ENCODE measurements at places on chromosomes 2 and 18.

DNA sequence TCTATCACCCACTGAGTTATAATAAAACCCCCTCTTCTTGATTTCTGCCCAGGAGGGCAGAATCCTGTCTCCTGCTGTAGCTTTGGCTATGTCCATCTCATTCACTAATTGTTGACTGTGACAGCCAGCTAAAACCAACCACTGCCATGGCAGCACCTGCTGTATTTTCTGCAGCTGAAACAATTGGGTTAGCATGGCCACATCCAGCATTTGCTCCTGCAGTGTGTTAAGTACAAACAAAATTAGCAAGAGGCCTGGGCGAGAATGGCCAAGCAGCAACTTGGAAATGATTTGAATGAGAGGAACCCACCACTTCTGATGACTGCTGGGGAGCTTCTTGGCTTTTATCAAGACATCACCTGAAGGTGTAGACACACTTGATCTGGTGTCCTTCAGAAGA lies 89.4 kb upstream of the LRRTM1 start:
- DNase-seq = no peak

- peak; percentile 19 for DNase-seq
Measured at GRCh38 chr2:30225131-30225762, 6.1 kb upstream of the LBH start.

GRCh38 chr2:36489281-36489680 lies 108.7 kb downstream of the FEZ2 start:
- no peak for DNase-seq

GRCh38 chr2:203436496-203436895 lies 98.6 kb downstream of the RAPH1 start:
- DNase-seq = no peak

GRCh38 chr2:239050252-239050649 lies 202.4 kb downstream of the TWIST2 start:
- DNase-seq = no peak

GRCh38 chr2:73995810-73996209 lies 11.1 kb downstream of the TET3 start:
- DNase-seq = no peak

DNA sequence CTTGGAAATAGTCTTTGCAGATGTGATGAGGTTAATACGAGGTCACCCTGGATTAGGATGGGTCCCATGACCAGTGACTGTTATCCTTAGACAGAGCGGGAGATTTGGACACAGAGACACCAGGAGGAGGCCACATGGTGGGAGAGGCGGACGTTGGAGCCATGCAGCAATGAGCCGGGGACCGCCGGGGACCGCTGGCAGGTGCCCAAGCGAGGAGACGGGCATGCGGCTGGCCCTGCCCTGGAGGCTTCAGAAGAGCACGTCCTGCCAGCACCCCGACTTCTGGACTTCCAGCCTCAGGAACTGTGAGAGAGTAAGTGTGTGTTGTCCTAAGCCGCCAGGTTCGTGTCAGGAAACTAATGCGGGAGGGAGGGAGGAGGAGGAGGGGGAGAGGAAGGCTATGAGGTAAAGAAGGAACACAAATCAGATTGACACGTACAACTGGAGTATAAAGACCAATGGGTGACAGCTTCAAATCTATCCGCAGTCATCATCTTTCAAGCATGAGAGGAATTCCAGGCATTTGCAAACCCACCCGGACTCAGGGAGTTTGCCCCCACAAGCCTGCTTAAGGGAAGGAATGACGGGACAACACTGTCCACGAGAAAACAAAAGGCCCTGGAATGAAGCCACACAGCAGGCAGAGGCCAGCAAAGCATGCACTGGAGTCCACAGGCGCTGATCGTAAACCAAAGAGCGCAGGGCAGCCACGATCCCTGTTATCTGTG lies 11.6 kb upstream of the BOK start:
- peak; percentile 78 for DNase-seq

- no peak for DNase-seq
Measured at GRCh38 chr2:9236045-9236344, 29.4 kb downstream of the ASAP2 start.

- no peak for DNase-seq
Measured at GRCh38 chr2:199870581-199870980, 19.6 kb upstream of the FTCDNL1 start.

DNA sequence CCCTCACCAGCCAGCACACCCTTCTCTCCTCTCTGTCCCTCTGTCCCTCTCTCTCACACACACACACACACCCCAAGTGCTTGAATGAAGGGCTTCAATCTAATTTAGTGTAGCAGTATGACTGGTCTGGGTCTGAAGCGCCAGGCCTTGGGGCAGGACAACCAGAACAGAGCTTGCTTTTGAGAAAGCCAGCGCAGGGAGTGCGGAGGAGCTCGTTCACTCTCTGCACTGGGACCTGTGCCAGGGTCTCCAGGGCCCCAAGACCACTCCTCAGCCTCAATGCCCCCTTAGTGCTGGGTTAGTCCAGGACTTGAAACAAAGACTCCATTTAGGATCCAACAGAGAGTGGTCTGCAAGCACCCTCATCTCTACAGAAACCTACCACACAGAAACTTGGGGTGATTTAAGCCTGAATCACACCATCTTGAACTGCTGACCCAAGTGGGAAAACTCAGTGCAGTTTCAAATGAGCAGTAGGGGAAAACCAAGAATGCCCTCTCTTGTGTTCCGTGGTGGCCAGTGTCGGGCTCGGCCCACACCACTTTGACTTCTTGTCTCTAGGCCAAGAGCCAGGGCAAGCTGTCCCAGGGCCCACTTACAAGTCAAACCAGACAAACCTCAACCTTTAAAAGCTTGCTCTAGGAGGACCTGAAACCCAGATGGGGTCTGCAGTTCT lies 66.6 kb upstream of the WIPF1 start:
- no peak for DNase-seq

DNA sequence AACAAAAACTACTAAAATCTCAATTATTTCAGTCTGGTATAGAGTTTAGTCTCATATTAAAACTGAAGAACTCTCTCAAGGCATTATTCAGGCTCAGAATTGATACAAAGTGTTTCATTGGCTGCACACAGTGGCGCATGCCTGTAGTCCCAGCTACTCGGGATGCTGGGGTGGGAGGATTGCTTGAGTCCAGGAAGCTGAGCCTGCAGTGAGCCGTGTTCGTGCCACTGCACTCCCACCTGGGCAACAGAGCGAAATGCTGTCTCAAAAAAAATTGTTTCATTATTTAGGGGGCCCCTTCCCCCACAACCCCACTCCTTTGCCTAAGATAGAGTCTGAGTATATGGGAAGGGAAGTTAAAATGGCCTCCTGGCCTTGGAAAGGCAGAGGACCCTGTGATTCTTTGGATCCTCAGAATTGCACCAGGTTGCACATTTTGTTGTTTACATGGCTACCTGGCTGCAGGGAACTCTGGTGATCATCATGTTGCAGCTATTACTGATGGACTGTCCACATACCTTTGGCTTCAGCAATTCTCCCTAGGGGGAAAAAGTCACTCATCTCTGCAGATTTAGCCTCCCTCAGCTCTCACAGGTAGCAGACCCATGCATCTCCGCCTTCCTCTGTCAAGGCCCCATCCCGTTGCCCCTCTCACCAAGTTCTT lies 19.2 kb upstream of the CYRIA start:
- DNase-seq = no peak

- no peak for DNase-seq
Measured at GRCh38 chr2:28955467-28955866, 25.6 kb upstream of the TOGARAM2 start.

GRCh38 chr2:223549215-223549614 lies 52.9 kb downstream of the SCG2 start:
- no peak for DNase-seq

DNA sequence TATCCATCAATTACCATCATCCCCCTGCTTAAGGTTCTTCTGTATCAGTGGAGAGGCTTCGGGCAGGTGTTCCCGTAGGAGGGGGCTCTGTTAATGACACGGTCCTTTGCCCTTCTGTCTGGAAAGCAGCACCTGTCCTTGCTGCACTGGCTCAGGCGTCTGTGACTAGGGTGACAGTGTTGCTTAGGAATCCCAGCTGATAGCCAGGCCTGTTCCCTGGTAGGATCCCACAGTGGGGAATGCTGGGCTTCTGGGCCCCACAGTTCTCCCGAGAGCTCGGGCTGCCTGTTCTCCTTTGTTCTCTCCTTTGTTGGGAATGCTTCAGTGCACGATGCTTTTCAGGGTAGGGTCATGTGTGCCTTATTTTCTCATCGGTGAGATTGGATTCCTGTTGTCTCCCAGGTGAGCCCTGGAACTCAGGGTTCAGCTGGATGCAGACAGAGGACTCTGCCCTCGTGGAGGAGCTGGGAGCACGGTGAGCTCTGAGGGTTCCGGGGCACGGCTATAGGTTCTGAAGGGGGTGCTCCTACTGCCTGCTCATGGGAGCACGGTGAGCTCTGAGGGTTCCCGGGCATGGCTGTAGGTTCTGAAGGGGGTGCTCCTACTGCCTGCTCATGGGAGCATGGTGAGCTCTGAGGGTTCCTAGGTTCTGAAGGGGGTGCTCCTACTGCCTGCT lies 9.6 kb downstream of the SNTG2 start:
- DNase-seq = no peak

GRCh38 chr2:205640716-205641115 lies 41.6 kb upstream of the NRP2 start:
- no peak for DNase-seq

DNA sequence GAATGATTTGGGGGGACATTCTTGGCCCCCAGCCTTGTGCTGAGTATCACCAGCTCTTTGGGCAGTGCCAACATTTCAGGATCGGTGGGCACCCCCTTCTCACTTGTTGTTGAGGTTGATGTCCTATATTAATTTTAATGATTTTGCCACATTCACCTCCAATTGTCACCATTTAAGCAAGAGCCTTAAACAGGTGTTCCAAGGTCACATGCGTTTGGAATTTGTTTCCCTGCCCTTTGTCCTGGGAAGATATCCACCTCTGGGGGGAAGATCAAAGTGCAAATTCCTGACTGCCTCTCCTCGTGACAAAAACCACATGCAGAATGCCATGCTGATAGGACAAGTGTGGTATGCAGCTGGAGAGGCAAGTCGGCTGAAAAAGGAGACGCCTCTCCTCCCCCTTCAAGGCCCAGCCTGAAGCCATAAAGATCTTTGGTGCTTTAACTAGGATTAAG lies 72.5 kb upstream of the ID2 start:
- peak; percentile 20 for DNase-seq

- no peak for DNase-seq
Measured at GRCh38 chr2:234352270-234352669, 144.6 kb downstream of the ARL4C start.

DNA sequence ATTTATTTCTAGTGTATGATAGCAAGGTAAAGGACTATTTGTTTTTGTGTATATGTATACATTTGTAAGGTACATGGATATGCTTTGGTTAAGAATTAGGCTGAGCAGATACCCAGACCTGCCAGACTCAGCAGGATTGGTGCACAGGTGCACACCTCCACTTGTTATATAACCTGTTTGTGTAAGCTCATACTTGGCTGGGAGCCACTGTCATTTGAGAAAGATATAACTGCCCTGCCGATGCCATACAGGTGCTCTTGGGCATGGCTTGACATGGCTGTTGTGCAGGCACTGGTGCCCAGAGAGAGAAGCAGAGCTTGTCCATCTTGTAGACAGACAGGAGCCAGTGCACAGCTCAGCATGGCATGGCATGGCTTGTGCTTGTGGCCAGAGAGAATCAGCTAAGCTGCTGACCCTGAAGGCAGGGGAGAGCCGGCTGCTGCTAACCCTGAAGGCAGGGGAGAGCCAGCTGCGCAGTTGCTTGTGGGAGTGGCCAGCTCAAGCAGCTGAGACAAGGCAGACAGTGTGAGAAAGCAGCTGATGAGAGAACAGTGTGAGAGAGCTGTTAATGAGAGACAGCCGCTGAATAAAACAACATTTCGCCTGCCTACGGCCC lies 136.5 kb downstream of the RNF144A start:
- DNase-seq = peak; percentile 55

DNA sequence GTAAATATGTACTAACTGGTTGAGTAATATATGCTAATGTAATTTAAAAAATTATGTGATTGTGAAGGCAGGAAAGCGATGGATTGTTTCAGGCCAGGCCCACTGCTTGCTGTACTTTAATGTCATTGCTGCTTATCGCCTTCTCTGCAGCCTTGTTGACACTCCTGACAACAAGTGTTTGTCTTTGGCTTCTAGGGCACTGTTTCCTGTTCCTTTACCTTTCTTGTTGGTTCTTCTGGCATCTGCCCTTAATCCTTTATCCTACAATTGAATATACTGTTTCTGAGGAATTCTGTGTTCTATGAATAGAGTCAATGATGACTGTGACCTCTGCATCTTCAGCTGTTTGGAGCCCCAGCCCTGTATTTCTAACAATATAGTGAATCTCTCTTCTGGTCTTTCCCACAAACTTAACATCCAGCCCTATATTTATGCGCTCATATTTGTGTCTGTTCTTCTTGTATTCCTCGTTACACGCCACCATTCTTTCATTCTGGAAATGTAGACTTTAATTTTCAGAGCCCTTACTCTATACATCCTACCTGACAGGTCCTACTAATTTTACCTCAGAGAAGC lies 17.6 kb downstream of the ACSL3 start:
- no peak for DNase-seq

DNA sequence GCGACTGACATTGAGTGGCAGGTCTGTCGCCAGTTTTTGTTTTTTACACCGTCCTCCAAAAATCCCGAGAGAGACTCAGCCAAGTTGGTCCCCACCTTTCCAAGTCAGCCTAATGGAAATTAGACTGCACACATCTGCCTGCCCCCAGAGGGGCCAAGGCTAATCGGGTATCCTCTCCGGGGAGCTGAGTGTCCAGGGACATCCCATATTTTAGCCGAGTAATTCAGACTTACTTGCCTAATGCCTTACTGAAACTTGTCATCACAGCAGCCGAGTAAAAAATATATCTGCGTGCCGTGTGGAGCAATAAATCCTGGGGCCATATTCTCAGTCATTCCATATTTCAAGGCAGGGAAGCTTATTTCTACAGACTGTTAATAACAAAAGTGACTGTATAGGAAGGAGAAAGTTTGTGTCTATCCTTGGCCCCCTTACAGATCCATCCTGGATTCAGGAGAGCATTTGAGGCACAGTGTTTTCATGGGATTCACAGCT lies 38.9 kb upstream of the NRP2 start:
- no peak for DNase-seq

DNA sequence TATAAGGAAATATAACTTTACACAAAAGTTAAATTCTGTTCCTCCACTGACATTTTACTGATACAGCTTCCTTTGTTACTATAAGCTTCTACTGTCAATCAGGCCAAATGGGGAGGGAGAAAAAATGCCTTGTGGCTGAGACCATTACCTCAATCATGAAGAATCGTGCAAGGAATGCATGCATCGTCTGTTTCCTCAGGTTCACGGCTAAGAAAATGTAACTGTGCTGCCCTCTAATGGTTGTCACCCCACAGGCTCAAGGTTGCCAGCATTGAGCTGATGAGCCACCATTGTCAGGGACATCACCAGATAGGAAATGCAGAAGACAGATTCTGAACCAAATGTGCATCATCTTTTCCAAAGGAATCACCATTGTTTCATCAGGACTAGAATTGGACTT lies 426.9 kb downstream of the CDH2 start:
- peak; percentile 20 for DNase-seq

GRCh38 chr2:204470178-204470620 lies 75.1 kb upstream of the PARD3B start:
- DNase-seq = no peak

DNA sequence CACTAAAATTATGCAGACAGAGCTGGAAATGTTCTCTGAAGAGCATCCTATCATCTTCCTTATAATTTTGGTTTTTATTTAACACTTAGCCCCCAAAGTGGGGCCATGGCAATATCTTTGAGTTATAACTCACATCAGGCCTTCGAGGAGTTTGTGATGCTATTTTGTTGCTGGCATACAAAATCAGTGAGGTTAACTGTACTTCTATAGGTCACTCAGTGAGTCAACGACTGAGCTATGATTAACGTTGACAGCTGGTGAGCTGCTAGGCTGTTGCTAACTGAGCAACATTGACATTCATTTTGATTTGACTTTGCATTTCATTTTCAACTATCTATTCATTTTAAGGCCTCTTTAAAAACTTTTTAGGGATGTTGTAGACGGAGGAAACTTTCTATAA lies 50.0 kb downstream of the GPD2 start:
- no peak for DNase-seq

Measured in neural progenitor cell (in vitro differentiated cells).